Right renal cortex interstitium (tissue), 3 donors: ENCODE measurements at places on chromosomes 12 and 14. TPM values are rescaled to one million over a fixed set of nuclear protein-coding genes. Genes with fewer than 3 reads are reported as not detected.

The INHBC gene
- polyA plus RNA-seq, result 0.21 TPM

The CLSTN3 gene
- polyA plus RNA-seq, result 105 TPM

The KCNJ8 gene
- 21.1 TPM for polyA plus RNA-seq

The OR4K2 gene
- polyA plus RNA-seq, result not detected

The TOMM20L gene
- 2.1 TPM for polyA plus RNA-seq

GRCh38 chr12:12877153-12877768 lies 14.1 kb upstream of the GPRC5A start:
- DNase-seq, result no peak

DNA sequence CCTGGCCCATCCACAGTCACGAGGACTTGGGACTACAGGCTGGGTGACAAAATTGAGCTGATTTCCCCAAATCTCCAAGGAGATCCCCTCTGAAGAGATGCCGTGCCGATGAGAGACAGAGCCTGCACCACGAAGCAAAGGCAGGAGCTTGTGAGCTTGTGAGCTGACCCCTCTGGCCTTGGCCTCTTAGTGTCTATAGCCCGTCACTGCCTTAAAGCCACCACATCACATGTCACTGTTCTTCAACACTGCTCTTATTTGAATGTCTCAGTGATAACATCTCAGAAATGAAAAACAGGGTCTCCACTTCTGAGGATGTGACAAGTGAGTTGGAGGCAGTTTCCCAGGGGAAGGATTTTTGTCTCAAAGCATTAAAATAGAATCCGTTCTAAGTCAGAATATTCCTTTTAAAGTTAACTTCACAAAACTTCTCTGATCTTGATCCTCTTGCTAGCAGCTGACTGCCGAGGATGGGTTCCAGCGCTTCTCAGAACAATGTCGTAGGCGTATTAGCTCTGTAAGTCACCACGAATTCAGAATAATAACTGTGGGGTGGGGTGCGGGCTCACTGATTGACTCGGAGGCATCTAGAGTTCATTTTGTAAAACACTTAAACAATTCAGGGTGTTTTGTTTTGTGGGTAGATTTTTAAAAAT lies 37.5 kb downstream of the CHST11 start:
- no peak for DNase-seq

DNA sequence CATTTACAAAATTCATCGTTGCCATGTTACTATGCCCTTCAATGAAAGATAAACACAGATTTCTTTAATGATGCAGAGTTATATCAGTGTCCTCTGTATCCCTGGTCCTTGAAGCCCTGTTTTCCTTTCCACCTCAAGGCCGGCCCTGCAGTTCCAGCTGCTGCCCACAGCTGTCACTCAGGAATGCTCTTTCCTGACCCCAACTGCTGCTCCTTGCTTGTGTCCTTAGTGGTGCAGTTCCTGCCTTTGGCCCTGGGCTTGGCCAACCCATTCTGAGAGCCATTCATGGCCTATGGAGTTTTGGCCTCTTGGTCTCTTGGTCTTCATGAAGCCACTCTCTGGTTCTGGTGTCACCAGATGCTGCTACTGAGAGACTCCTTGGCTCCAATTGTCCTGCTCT lies 93.1 kb downstream of the GAS2L3 start:
- no peak for DNase-seq

- no peak for DNase-seq
Observed at GRCh38 chr14:71204231-71204630, 297.0 kb downstream of the PCNX1 start.

DNA sequence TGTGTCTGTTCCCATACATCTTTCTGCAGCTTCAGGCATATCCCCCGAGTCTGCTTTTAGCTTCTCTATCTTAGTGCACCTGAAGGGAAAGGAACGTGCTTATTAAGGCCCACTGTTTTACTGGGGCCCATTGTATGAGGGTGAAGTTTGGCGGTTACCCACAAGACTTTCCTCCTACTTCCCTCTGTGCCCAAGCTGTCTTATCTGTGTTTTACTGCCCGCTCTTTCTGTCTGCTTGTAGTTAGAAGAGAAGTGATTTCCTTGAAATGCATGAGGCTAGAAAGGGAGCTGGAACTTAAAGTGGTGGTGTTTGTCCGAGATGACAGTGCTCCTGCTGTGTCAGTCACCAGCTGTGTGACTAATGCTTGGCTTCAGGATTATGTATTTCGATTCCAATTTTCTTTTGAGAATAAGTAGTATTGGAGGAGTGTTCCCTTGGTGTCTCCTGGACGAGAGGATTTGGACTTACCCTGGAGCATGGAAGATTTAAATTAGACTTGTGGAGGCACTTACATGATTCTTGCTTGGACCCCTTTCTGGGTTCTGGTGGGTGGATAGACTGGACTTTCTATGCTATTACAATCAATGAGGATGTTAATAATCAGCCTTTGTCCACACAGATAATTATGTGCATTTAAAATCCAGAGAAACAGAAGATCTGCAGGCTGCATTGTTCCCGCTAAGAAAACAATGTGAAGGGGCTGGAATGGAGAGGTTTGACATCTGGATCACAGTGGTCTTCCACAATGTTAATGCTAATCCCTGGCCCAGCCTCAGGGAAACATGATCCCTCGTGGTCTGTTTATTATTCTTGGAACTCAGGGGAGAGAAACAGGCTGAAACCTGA lies 13.9 kb upstream of the KRT86 start:
- no peak for DNase-seq
